ENCODE measurements at places on chromosomes 7 and 10. TPM values are rescaled to one million over a fixed set of nuclear protein-coding genes. Genes with fewer than 3 reads are reported as not detected.
A peak's percentile ranks its signal among the peaks of the same experiment; 100 is the strongest.

Gene TMEM139
- total RNA-seq = 20.3 TPM

Gene EBF3
- total RNA-seq = 7.1 TPM

Gene IKZF1
- 3.7 TPM for total RNA-seq

Gene KRIT1
- total RNA-seq = 23.9 TPM

Gene NME8
- total RNA-seq = not detected

Gene CCDC126
- 11.4 TPM for total RNA-seq

Gene TACC2
- 377 TPM for total RNA-seq

Gene PIK3AP1
- total RNA-seq = 7.5 TPM

Gene H2BK1
- not detected for total RNA-seq

Gene TET1
- 3.6 TPM for total RNA-seq

DNA sequence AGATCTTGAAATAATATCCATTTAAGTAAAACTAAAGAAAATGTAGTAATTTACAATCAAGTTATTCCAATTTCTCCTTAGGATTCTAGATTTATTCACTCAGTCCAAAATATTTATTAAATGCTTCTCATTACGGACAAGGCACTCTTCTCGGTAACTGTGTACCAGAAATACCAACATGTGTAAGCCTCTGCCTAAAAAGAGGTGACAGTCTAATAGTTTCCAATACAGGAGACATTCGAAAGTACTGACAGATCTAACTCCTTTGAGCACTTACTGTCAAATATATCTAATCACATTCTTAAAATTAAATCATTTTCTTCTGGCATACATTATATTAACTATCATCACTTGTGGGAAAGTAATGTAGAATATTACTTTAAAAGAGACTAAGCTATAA, 26.9 kb downstream of the TMEM168 start:
- no peak for DNase-seq

GRCh38 chr7:152403726-152404125, 32.1 kb downstream of the KMT2C start:
- no peak for DNase-seq

DNA sequence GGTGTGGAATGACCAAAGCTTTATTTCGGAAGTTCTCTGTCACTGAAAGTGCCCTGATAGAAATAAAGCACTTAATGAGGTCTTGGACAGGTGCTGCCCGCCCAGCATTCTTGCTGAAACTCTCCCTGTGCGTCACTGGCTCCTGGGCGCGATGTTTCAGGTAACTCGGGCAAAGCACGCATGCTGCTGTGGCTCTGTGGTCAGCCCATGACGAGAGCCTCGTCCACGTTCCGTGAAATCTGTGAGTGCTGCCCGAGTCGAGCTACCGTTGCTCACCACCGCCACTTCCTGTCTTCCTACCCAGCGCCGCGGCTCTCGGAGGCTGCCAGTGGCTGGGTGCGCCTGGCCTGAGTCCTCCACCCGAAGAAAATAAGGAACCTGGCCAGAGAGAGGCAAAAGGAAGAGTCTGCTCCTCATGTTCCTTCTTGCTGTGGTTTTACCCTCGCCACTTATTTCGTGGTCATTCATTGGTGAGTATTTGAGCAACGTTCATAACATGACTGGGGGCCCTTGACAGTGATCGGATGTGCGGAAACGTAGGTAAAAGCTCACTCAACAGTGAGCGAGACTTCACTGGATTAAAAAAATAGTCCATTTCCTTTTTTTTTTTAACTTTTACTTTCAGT, 95.5 kb downstream of the MAP3K8 start:
- peak; percentile 77 for DNase-seq

- no peak for DNase-seq
These were observed 198.7 kb downstream of the AHR start for GRCh38 chr7:17497136-17497535.

- peak; percentile 24 for DNase-seq
These were observed 49.3 kb downstream of the ICA1 start for GRCh38 chr7:8212638-8213037.

DNA sequence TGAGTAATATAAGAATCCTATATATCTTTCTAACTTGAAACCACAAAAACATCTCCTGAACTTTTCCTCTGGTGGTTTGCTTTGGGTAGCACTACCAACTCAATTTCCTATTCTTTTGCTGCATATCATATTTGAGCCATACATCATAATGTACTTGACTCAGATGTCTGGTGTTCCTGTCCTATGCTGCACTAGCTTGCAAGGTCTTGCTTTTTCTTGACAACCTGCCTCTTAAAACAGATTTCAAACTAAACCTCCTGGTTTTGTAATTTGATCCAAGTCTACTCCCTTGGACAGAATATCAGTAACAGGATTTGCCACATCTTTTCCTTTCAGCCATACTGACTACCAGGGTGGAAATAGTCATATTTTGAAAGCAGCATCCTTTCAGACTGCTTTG, 520.3 kb upstream of the LRRTM3 start:
- no peak for DNase-seq

DNA sequence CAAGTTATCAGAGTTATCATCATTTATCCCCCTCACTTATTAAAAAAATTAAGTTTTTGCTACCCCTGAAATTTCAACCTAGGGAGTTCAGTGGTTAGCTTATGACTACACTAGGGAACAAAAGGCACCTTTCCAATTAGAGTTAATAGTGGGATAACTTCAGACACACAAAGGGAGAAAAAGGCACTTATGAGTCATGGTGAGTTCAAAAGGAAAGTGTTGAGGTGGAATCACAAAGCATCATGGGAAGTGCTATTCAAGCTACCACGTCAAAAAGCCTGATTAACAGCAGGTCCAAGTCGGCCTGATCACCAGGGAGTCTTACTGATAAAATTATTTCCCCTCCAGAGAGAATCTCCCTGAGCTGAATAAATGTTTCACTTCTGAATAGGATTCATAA, 165.7 kb downstream of the C7orf25 start:
- no peak for DNase-seq

GRCh38 chr10:1850971-1851527, 113.7 kb upstream of the ADARB2 start:
- DNase-seq = no peak

DNA sequence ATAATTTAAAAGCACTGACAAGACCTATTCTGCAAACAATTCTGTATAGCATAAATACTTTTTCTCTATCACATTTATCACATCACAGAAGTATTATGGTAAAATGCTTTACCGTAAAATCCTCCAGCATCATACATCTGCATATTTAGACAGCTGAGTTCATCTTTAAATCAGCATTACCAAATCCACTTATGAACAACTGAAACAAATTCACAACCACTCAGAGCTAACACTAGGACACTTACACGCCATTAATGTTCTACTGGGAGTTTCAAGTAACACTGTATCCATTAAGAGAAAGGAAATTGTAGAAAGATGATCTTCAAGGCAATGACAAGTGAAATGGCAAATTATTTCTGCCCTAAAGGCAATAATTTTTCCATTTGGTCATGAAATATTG, 105.7 kb upstream of the DKK1 start:
- DNase-seq = no peak

DNA sequence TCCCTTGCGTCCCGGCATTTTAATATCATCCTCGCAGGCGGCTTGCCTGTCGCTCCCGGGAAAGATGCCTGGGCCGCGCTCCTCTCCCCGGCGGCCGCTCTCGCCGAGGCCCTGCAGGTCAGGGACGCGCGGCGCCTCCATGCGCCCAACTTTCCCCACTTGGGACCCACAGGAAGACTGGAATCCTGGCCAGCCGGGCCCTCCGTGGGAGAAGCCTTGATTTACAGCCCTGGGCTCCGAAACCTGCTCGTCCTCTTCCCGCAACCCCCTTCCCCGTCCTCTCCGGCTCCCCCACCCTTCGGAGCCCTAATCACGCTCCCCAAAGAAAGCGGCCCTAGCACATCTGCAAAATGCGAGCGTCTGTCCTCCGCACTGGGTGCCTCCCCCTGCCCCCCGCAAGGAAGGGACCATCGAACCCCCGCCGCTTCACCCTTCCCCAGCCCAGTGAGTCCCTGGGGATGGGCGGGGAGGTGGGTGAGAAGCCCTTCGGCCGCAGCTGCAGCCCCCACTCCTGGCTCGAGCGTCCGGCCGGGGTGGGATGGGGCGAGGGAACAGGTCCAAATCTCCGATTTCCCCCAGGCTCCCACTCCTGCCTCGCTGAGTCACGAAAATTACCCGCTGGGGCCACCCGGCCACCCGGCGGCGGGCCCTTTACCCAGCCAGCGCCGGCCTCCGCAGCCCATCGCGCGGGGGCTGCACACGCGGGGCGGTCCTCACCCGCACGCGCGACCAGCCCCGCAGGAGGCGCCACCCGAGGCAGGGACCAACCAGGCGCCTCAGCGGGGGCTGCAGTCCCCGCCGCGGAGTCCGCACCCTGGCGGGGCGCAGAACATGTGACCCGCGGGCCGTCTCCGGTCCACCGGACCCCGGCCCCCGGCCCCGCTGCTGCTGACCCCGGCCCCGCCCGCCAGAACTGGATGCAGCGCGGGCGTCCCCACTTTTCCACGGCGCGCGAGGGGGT, 695 bp downstream of the HSPA12A start:
- peak; percentile 63 for DNase-seq

- no peak for DNase-seq
These were observed 97.8 kb upstream of the AFAP1L2 start for GRCh38 chr10:114502074-114502473.

DNA sequence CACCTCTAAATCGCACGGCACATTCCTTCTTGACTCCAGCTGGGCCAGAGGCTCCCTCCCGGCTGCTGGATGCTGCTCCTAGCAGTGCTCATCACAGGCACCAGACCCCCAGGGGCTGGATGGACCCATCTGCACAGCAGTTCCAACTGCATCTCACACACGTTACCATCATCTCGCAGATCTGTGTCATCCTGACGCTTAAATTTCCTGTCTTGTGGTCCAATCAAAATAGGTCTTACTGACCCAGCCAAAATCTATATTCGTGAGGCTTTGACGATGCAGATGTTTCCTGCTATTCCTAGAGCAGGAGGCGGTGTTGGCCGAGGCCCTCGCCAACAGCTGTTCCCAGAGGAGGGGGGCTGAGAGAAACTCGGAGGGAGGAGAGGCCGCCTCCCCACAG, 108.0 kb downstream of the MKI67 start:
- DNase-seq = no peak

DNA sequence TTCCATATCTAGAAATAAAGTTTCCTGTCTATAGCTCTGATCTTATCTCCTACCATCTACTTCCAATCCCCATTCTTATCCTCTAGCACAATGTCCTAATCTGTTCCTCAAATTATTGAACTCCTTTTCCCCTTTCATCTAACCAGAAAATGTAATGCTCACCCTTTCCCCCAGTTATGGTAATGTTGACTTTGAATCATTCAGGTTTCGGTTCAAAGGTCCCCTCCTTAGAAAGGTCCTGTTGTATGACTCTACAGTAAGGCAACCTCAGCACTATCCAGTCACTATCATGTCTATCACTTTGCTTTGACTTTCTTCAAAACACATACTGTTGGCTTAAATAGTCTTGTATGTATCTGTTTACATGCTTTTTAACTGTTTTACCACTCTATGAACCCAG, 264.2 kb upstream of the PCDH15 start:
- DNase-seq = no peak

- DNase-seq = no peak
These were observed 1.2 kb upstream of the SGCE start for GRCh38 chr7:94656925-94657731.

DNA sequence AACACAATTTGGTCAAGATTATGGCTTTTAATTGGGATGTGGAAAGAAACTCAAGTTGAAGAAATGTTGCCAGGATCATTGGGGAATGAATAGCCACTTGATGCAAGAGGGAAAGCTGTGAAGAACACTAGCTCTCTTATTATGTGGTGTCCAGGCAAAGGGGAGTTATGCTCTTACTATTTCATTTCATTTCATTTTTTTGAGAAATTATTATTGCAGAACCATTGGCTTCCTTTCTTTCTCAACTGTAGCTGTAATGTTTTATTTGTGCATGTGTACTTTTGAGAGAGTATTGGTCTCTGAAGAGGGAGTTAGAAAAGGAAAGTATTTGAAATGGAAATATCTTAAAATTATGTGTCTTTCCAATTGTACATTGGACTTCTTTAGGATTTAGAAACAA, 312.6 kb upstream of the BMPER start:
- DNase-seq = no peak

DNA sequence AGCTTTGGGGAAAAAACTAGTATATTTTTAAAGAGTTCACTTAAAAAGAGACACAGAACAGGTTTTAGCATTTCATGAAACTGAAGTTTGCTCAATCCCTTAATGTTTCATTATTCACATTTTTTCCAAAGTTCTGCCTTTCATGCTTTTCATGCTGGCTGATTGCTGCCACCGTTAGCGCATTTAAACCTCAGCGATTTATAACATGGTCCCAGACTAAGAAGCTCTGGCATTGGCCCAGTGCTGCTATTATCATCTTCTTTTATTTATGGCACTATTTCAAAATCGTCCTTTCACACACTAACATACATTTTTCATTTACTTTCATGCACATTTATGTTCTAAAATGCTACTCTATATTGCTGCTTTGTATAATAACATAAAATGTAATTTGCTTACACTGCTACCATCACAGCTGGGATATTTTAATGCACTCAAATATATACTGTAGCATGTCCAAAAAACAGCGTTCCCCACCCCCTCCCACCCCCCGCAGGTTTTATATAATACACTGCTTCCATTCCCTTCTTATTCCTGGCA, 141.9 kb downstream of the MPP7 start:
- no peak for DNase-seq

GRCh38 chr7:36064676-36065075, 88.4 kb upstream of the EEPD1 start:
- DNase-seq = no peak

DNA sequence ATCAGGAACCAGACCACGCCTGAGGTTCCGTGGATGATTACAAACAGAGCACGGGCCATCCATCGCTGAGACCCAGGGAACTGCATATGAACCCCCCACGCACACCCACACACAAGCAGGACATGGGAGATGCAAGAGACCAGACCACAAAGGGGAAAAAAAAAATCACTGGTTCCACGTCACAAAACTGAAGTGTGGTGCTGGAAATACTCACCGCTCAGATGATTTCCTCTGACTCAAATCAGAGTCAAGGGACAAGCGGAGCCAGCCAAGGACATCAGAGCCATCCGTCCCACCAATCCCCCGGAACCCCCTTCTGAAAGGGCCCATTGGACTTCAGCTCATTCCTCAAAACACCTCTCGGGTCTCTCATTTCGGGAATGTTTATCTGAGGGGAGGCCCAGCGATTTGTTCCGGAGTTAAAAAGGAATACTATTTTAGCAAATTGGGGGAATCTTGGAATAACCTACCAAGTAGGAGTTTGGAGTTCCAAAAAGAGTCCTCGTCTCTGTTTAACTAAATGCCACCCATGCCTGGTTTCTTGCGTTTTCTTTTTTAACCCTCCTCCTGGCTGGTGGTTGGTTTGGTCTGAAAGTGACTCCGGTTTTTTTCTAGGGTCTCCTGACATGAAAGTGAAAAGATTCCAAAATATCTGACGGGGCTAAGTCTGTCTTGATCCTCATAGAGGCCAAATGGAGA, 15.0 kb downstream of the SNX8 start:
- DNase-seq = no peak

DNA sequence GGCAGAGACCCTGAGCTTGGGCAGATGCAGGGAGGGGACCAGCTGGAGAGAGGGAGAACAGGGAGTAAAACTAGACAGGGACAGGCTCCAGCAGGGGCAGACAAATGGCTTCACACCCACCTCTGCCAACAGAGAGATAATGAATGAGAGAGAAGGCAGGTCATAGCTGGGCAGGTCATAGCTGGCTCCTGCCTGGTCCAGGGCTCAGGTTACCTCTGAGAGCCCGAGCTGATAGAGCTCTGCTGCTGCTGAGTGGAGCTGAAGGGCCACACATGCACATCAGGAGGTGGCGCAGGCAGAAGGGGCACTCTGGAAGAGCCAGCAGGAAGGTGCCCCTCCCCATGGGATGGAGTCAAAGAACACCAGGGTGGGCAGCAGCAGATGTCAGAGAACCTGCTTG, 154.2 kb downstream of the GFRA1 start:
- no peak for DNase-seq

- DNase-seq = no peak
These were observed 198.9 kb downstream of the WDR37 start for GRCh38 chr10:1255118-1255517.

Measured in left ventricle myocardium superior (tissue), 1 donor.